Fibroblast of mammary gland (primary cell): ENCODE measurements at places on chromosomes 4 and X.
A peak's percentile ranks its signal among the peaks of the same experiment; 100 is the strongest.

DNA sequence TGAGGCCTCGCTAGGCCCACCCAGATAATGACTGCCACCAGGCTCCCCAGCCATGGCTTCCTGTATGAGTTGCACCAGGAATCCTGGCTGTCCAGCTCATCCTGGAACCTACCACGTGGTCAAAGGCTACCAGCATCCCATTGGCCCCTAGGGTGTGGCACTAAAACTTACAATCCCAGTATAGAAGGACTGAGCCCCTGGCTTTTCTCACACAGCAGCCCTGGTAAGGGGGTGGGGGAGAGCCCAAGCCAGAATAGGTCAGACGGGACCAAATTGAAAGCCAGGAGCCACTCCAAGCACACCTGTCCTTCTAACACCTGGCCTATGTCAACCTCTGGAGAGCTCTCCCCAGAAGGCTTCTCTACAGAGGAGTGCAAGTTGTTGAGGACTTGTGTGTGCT is 269.3 kb upstream of the AGTR2 start:
- no peak for DNase-seq

DNA sequence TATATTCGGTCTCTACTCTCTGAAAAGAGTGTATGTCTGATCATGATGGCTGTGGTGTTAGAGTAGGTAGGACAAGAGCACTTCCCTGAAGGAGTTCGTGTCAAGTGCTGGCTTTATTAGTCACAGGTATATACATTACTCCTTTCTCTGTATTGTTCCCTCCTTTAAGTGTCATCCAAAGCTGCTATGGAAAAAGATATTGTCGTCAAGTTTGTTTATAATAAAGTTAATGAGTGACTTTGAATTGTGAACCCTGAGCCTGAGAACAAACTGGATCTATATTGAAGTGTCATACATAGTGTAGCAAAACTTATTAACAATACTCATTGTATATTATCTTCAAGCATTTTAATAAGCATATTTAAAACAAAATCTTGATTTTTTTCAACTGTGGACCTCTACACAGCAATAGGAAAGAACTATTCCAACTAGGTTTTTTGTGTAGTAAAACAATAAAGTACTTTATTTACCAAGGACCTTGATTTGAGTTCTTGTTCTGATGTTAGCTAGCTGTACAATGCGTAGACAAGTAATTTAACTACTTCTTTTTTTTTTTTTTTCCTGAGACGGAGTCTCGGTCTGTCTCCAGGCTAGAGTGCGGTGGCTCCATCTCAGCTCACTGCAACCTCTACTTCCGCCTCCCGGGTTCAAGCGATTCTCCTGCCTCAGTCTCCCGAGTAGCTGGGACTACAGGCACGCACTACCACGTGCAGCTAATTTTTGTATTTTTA is 177.7 kb downstream of the RAPGEF2 start:
- DNase-seq: no peak

GRCh38 chr4:75698162-75698962 is 25.2 kb upstream of the G3BP2 start:
- DNase-seq: no peak

DNA sequence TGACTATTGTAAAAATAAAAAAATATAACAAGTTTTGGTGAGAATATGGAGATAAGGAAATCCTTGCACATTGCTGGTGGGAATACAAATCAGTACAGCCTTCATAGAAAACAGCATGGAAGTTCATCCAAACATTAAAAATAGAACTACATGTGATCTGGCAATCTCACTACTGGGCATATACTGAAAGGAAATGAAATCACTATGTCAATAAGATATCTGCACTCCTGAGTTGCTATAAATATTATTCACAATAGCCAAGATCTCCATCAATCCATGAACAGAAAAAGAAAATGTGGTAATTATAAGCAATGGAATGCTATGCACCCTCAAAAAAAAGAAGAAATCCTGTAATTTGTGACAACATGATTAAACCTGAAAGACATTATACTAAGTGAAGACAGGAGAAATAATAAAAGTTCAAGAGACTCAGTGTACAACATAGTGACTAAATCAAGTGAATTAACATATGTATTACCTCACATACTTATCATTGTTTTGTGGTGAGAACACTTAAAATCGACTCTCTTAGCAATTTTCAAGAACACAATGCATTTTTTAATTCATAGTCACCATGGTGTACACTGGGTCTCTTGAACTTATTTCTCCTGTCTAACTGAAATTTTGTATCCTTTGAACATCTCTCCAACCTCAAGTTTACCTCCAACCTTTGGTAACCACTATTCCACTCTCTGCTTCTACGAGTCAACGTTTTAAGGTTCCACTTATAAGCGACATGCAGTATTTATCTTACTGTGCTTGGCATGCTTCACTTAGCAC is 1703.7 kb upstream of the AGA start:
- no peak for DNase-seq

DNA sequence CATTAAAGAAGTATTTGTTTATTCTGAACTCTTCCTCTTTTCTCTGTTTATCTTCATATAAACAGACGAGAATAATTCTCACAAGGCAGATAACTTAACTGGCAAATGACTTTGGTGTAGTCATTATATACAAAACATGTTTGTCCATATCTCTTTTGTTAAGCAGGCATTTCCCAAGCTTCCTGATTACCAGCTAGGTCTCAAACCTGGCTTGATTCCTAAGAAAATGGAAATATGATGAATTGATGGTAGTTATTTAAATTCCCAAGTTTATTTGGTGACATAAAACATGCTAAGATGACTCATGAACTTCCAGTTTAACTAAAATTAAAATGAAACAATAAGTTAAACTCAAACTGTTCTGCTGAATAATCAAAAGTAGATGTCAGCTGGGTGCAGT is 96.8 kb downstream of the ARSJ start:
- DNase-seq: peak; percentile 19

DNA sequence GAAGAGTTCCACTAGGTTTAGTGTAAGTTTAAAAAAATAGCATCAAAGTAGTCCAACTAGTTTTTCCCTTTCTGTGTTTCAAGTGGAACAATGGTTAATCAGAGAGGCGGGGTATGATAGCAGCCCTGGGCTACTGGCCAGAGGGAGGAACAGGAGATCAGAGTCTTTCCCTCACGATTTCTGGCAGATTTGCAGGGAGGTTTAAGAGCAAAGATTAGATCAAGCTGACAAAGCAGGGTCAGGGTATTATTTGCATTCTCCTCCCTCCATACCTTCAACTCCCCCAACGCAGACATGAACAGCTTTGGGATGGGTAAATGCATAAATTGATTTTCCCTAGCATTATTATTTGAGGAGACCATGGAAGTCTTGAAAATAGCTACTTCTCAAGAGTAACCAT is 277.6 kb upstream of the DIAPH2 start:
- DNase-seq: peak; percentile 61

DNA sequence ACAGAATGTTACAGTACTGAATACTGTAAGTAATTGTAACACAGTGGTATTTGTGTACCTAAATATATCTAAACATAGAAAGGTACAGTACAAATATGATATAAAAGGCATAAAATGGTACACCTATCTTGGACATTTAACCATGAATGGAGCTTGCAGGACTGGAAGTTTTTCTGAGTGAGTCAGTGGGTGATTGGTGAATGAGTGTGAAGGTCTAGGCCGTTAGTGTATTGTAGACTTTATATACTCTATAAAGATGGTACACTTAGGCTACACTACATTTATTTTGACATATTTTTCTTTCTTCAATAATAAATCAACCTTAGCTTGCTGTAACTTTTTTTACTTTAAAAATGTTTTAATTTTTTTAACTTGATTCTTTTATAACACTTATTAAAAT is 422.5 kb upstream of the FSTL5 start:
- no peak for DNase-seq

DNA sequence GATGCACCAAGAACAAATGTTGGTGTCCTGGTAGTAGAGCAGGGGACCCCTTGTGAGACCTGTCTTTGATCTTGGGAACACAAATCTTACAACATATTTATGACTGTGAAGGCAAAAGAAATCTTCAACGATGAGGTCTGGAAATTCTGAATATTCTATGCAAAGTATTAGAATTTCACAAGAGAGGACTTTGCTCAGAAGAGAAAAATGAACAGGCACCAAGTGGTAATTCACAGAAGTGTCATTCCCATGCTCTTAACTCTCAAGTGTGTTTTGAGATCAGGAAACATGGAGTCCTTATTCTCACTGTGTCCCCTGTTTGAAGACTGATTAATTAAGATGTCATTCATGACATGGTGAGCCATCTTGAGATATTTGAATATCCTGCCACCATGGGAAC is 52.5 kb downstream of the COQ2 start:
- DNase-seq: no peak

- DNase-seq: peak; percentile 75
Observed at GRCh38 chr4:173301518-173302201, 32.5 kb downstream of the HMGB2 start.

DNA sequence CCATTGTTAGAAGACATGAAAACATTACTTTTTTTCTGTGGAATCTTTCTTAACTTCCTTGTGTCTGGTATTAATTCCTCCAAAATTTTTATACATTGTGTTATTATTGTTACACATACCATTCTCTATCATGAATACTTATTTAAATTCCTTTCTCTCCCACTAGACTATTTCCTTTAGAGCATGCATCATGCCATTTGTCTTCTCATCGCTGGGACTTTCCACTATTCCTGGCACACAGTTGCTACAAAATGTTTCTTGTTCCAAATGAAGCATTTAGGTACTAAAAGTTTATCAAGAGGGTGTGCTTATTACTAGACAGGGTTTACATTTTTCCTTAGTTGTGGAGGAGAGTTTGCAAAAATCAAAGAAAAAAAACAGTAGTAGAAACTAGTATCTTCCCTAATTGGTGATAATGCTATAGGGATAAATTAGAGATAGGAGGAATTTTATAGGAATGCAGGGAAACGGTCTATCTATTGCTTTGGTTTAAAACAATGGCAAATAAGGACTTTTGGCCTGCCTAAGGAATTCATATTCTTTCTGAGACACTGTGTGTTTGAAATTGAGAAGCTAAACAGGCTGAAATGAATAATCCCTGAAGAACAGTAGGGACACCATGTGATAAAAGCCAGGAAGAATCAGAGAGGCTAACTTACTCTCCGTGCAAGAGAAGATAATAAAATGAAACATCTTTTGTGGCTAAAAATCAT is 187.5 kb upstream of the TBC1D9 start:
- peak; percentile 61 for DNase-seq

- peak; percentile 62 for DNase-seq
Observed at GRCh38 chr4:185113340-185113739, 29.7 kb upstream of the SLC25A4 start.

DNA sequence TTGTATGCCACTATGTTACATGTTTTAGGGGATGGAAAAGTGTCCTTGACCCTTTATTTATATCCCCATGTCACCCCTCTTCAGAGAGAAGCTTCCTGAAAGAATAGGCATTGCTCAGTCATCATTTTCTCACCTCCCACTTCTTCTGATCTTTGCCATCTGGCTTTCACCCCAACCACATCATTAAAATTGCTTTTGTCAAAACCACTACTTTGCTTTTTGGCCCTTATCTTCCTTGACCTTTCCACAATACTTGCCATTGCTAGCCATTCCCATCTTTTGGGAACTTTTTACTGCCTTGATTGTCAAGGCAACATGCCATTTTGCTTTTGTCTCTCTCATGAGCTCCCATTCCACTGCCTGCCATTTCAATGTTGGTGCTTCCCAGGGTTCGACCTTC is 14.9 kb upstream of the FAM9B start:
- peak; percentile 3 for DNase-seq

DNA sequence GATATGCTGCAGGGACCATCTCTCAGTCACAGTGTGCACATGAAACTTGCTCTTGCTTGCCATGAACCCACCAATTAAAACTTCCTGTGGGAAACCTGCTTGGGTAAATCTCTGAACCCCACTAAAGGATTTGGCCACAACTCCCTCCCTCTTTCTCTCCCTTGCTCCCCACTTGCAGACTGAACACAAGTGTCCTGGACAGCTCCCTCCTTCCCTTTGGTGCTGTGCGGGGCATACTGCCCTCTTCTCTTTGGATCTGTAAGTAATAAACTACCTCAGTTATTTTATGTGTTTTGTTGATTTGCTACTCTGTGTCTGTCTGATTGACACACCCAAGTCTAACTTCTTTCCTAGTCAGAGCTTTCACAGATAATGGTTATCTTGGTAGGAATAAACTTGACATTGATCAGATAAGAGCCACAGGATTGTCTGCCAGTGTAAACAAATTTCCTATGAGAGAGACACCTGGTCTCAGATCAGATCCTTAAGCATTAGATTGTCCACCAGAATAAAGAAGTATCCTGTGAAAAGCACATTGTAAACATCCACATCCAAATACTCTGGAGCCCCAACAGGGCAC is 41.8 kb downstream of the SULT1E1 start:
- DNase-seq: no peak

- DNase-seq: no peak
Observed at GRCh38 chrX:66051980-66052379, 12.1 kb upstream of the VSIG4 start.

DNA sequence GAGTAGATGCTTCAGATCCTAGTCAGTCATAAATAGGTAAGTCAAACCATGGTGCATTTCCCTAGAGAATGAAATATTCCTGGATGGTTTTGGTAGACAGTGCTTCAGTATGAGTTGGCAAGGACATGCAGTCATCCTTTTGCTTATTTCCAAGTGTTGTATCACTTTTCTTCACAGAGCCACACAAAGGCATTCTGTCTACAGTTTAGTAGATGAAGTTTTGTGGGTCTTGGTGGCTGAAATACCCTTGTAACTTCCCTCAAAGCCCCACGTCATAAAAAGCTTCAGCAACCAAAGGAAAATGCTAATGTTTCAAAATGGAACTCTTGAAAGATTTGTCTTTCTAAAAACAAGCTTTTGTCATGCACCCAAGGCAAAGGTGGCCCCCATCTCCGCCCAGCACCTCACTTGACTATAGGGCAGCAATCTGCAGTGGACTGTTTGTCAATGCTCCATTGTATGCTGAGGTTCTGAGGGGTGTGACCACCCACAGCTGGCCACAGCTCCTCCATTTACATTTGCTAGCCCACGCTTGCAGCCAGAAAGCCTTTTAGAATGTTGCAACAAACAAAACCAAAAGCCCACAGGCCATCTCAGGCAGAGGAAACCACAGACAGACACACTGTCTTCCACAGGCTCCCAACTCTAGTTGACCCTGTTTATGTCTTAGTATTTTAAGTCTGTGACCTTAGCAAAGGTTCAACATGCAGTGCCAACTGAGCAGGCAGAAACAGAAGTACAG is 87.1 kb upstream of the FAM9C start:
- no peak for DNase-seq

DNA sequence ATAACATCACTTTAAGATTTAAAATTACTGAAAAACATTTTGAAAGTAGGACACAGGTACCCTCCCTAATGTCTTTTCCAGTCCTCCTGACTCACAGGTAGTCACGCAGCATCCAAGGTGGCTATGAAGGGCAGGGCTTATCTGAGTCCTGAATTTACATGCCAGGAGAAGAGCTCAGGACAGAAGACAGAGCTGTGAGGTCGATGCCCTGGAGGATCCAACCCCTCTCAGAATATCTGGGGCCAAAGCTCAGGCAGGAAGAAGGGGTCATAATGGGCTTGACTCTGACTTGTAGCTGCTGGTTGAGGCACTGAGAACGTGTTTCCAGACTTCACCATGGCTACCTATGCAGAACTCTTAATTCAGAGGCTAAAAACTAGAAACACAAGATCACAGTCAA is 177.5 kb downstream of the AASDH start:
- no peak for DNase-seq
